ENCODE measurements at places on chromosomes 5 and 9.

GRCh38 chr9:128098297-128099230, 29.0 kb downstream of the PTGES2 start:
- DNase-seq, result peak; percentile 96

- DNase-seq, result no peak
Observed at GRCh38 chr5:38853753-38854470, 8.1 kb downstream of the OSMR start.

DNA sequence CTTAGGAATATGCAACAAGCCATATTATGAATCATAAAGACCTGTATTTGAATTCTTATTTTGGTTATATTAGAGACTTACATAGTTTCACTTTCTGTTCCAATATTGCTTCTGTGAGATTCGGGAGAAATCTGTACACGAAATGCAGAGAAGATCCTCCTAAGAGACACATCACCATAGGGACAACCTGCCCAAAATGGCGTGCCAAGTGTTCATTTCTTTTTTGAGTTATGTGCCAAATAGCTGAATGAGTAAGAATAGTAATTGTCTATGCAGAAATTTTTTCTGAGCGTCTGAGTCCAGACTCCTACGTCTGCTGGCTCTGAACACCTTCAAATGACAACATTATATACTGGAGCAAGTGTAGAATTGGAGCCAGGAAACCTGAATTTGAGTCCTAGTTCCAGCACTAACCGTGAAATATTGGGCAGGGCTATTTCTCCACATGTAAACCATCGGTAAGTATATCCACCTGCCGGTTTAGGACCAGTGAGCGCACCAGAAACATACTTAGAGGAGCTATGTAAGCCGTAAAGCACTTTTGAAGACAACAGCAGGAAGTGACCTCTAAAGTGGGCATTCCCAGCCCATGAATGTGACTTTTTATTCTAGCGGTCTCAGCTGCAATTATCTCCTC, 163.9 kb upstream of the DMRT1 start:
- DNase-seq, result peak; percentile 58

DNA sequence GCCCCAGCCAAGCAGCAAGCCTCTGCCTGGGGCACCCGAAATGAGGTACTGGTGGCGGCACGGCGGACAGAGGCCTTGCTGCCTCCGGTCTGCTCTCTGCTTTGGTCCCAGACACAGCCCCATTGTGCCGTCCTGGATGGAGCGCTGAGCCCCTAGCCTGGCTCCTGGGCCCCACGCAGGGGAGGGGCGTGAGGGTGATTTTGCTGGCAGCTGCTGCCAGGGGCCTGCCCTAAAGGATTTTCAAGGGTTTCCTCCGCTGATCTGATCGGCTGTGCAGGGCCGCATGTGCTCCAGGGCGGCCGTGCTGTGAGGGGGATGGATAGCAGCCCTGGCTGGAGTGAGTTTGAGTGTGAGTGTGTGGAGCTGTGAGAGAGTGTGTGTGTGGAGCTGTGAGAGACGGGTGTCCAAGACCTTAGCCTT, 1.3 kb downstream of the GPSM1 start:
- no peak for DNase-seq

- DNase-seq, result no peak
Observed at GRCh38 chr5:110038297-110038997, 348.7 kb downstream of the MAN2A1 start.

GRCh38 chr5:68548959-68549676, 333.6 kb downstream of the PIK3R1 start:
- DNase-seq, result no peak

GRCh38 chr9:212297-212696, 2.4 kb upstream of the DOCK8 start:
- DNase-seq, result no peak

DNA sequence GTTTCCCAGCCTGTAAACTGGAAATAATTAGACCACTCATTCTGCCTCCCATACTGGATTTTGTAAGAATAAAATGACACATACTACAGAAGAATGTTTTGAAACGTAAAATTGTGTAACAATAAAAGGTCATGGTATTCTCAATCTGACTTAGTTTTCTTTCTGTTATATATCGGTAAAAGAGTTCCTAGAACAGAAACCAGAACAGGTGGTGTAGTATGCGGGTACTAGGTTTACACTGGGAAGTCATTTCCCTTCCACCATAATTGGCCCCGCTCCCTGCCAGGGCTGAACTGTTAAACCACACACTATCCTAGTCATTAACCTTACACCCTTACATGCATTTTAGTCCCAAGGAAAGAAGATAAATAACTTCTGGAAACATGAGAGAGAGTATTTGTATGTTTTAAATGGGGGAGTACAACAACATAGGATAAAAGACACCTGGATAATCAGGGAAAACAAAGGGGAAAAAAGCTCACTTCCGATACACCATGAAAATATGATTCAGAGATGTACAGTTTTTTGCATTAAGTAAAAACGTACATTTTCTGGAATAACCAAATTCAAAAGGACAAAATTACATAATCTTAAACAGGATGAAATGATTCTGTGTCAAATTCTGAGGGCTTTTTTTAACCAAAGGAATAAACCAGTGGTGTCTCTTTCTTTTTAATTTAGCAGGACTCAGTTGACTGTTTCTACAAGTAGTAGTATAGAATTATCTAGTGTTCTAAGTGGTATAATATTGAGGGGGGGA, 199.7 kb downstream of the GLIS3 start:
- no peak for DNase-seq

- no peak for DNase-seq
Observed at GRCh38 chr9:35781066-35781465, 10.3 kb upstream of the NPR2 start.

- DNase-seq, result no peak
Observed at GRCh38 chr9:36143245-36143641, 6.7 kb downstream of the GLIPR2 start.

- DNase-seq, result no peak
Observed at GRCh38 chr9:19651681-19652080, 137.2 kb downstream of the SLC24A2 start.

DNA sequence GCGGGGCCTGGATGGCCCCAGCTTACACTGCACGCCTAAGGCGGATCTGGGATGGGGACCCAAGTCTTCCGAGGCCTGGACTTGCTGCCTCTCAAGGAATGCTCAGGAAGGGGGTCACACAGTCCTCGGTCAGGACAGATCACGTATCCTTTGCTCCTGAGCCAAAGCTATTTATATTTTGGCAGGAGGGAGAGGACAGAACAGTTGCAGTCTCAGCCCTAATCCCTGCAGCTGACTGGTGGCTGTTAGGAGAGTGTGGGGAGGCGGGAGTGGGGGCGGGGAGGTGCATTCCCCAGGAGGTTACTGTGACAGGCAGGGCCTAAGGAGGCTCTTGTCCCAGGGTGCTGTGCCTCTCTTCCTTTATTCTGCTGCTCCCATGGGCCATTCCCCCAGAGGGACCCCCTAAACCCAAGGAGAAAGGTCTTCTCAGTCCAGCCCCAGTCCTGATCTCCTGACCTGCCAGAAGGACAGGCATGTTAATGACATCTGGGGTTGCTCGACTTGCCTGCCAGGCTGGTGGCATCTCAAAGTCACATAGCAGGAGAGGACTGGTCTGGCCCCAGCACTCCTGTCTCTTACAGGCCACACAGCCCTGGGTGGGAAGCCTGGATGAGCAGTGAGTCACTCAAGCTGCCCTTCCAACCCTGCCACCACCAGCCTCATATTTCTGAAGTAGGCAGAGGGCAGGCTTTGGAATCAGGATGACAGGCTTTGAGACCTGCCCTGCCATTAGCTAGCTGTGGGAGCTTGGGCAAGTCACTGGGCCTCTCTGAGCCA, 51.9 kb downstream of the COL27A1 start:
- peak; percentile 61 for DNase-seq

DNA sequence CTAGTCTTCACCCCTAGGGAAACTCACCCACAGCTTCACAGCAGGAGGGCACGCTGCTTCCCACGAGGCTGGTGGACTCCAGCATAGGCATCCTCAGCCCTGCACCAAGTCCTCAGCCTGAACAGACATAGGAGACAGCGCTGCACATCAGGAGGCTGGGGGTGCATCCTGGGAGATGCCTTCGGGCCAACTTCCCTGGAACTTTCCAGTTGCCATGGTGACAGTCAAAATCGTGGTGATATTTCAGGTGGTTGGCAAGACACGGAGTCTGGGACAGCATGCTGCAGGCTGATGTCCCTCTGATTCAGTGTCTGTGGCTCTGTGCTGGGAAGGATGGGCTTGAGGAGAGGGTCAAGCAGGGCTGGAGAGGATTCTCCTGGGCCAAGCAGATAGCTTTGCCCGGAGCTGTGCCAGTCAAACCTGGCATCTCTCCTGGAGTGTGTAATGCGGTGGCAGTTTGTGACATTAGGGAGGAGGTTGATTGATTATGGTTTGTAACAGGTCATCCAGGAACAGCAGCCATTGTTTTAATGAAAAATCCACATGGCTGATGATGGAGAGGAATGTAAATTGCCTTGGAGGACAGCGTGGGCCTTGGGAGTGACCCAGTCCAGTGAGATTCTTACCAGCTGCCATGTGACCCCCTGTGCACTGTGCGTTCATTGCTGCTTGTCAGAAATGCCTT, 35.6 kb upstream of the SEMA4D start:
- no peak for DNase-seq

GRCh38 chr5:111278858-111279504, 54.8 kb downstream of the CAMK4 start:
- peak; percentile 55 for DNase-seq

GRCh38 chr9:36949466-36949865, 84.6 kb downstream of the PAX5 start:
- no peak for DNase-seq

GRCh38 chr9:100662122-100662521, 84.2 kb downstream of the CAVIN4 start:
- DNase-seq, result no peak

- DNase-seq, result no peak
Observed at GRCh38 chr5:146072595-146072994, 32.8 kb downstream of the PLAC8L1 start.

DNA sequence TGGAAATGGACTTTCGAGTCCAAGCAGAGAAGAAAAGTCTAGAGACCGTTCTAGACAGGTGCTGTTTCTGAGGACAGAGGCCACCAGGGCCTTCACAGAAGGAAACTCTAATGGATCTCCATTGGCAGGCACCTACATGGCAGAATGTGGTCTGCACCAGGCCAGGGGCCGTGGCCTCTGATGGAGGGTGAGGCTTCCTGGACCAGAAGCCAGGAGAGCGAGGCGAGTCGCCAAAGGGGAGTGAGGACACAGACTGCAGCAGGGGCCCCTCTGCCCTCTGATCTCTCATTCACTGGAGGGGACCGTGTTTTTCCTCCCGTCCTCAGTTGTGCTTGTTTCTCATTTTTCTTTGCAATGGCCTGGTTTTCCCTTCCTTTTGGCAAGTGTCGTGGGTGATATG, 41.1 kb downstream of the ALG2 start:
- no peak for DNase-seq

- no peak for DNase-seq
Observed at GRCh38 chr9:92385001-92385400, 19.4 kb downstream of the OGN start.

GRCh38 chr9:80899208-80899607, 790.1 kb downstream of the TLE1 start:
- DNase-seq, result no peak

- DNase-seq, result no peak
Observed at GRCh38 chr5:170750791-170751190, 32.7 kb upstream of the GABRP start.

DNA sequence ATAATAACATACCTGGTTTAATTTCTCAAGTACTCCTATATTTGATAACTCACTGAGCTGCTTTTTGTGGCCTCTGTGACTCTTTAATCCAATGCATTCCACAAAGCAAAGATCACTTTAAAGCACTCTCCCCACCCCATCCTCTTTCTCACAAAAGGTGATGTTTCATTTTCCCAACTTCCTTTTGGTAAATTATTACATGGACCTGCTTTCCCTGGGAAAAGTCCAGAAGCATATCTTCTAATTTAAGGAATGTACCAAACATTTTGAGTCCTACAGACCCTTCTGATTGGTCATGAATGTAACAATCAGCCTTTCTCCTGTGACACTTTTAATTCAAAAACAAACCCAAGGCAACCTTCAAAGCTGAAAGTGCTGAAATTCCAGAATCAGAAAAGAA, 71.1 kb downstream of the MLLT3 start:
- no peak for DNase-seq

GRCh38 chr9:89441986-89442385, 55.9 kb downstream of the SEMA4D start:
- DNase-seq, result no peak

DNA sequence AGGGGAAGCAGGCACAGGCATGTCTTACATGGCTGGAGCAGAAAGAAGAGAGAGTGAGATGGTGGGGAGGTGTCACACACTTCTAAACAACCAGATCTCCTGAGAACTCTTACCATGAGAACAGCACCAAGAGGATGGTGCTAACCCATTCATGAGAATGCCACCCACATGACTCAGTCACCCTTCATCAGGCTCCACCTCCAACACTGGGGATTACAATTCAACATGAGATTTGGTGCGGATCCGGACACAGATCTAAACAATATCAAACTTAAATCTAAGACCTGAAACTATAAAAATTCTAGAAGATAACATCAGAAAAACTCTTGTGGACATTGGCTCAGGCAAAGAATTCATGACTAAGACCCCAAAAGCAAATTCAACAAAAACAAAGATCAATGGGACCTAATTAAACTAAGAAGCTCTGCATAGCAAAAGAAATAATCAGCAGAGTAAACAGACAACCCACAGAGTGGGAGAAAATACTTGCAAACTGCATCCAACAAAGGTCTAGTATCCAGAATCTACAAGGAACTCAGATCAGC, 65.4 kb downstream of the SPATA31C2 start:
- no peak for DNase-seq

DNA sequence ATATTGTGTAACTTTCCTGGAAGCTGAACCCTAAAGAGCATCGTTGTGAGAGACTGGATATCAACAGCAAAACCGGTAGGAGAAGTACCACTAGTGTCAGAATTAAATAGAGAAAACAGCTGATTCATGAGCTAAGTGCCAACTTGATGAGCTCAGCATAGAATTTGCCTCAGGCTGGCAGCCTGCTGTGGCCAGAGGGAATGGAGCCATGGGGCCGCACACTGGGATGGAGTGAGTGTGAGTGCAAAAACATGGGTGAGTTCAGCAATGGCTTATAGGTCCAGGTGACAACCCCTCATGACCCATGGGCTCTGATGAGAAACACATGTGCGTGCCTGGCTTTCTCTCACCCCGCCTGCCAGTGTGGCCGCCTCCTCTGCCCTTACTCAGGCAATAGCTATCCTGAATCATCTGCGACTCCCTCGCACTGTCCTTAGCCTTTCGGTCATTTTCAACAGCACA, 25.4 kb downstream of the ADAMTS16 start:
- DNase-seq, result peak; percentile 42

- DNase-seq, result no peak
Observed at GRCh38 chr5:169944922-169945680, 35.2 kb downstream of the INSYN2B start.

- DNase-seq, result no peak
Observed at GRCh38 chr5:151819830-151820229, 48.1 kb downstream of the G3BP1 start.

- no peak for DNase-seq
Observed at GRCh38 chr9:126859111-126859510, 1.3 kb upstream of the ZBTB34 start.

GRCh38 chr9:93244101-93244500, 60.2 kb downstream of the WNK2 start:
- no peak for DNase-seq
